ENCODE measurements at places on chromosomes 16 and 17.

GRCh38 chr17:51493206-51493605 is 232.9 kb downstream of the UTP18 start:
- no peak for DNase-seq

DNA sequence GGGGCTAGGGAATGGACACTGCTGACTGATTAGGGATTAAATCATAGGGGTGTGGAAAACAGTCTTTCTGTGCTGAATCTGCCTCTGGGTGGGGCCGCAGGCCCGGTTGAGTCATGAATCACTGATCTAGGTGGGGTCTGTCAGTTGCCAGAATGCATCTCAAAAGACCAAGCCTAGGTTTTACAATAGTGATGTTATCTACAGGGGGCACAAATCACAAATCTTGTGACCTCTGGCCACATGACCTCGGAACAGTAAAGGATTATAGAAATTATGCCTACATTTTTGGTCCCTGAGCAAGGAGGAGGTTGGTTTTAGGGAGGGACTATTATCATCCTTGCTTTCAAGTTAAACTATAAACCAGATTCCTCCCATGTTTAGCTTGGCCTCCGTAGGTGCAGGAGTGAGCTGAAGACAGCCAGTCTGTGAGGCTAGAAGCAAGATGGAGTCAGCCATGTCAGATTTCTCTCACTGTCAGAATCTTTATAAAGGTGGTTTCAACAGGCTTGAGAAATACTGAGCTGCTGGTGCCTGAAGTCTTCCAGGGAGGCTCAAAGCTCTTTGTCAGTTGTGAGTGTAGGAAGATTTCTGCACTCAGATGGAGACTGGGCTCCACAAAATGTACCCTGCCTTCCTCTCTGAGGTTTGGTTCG is 12.9 kb downstream of the GNGT2 start:
- DNase-seq = no peak

GRCh38 chr16:47905771-47906170 is 250.0 kb downstream of the ABCC12 start:
- DNase-seq = no peak

DNA sequence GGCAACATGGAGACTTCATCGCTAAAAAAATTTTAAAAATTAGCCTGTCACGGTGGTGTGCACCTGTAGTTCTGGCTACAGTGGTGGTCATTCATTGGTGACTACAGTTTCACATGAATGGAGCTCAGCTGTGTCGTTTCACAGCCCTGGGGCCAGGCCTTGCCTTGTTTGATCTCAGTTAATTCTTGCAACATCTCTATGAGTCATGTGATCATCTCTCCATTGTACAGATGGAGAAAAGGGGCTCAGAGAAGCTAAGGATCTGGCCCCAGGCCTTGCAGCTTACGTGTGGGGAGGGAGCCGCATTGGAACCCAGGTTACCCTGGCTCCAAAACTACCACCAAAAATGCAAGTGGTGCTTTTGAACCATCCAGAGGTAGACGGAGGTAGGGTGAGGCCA is 49.4 kb downstream of the GDE1 start:
- DNase-seq = no peak

DNA sequence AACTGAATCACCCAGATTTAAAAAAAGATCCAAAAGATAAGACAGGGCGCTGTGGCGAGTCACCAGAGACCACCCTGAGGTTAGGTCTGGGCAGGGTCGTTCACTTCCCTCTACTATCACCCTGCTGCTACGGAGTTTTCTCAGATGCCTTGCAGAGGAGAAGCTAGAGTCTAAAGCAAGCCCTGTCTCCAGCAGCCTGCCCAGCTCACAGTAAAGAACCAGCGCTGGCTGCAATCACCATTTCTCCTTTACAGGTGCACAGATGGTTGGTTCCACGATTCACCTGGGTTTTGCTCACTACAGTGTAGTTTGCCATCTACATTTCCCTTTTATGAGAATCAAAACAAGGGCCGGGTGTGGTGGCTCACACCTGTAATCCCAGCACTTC is 71.3 kb downstream of the SRCIN1 start:
- DNase-seq = no peak

- DNase-seq = no peak
These were observed 10.2 kb upstream of the EIF1 start for GRCh38 chr17:41678411-41678906.

GRCh38 chr17:7058831-7059447 is 15.0 kb upstream of the SLC16A11 start:
- DNase-seq = no peak

- no peak for DNase-seq
These were observed 478.4 kb downstream of the TOX3 start for GRCh38 chr16:52068447-52069074.

DNA sequence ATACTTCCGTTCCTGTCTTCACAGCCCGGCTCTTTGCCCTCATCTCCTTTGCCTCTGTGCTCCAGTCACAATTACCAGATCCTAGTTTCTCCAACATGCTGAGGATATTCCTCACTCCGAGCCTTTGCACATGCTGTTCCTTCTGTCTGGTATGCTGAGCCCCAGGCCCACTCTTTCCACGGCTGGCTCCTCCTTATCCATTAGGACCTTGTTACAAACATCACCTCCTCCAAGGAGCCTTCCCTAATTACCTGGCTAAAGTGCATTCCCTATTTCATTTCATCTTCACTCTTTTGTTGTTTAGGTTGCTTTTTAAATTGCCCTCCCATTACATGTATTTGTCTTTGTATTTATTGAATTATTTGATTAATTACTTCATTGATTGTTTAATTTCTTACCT is 14.9 kb upstream of the ADGRG1 start:
- no peak for DNase-seq

GRCh38 chr16:89406277-89406888 is 84.0 kb downstream of the ANKRD11 start:
- no peak for DNase-seq

DNA sequence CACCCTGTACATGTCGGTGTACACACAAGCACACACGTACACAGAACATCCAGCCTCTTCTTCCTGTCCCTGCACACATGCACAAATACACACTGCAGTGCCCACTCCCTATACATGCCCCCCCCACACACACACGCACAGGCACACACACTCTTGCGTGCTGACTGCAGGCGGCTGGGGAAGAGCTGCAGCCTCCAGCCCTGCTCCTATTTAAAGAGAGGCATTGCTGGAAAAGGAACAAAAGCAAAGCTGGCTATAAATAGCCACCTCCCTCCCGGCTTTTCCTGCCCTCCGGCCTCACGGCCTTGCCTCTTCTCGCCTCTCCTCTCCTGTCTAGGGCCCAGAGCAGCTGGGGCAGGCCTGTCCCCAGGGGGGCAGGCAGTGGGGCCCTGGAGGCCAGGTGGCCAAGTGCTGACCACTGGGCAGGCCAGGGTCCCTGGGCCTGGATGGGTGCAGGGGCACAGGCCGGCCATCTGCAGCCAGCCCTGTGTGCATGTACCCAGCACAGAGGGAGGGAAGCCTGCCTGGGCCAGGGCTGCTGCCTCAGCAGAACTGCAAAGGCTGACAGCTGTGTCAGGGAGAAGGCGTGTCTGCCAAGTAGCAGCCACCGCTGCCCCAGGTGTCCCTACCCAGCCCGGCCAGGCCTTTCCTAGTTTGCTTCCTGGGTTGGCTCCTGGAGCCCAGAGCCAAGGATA is 25.4 kb downstream of the RTN4RL1 start:
- DNase-seq = no peak

DNA sequence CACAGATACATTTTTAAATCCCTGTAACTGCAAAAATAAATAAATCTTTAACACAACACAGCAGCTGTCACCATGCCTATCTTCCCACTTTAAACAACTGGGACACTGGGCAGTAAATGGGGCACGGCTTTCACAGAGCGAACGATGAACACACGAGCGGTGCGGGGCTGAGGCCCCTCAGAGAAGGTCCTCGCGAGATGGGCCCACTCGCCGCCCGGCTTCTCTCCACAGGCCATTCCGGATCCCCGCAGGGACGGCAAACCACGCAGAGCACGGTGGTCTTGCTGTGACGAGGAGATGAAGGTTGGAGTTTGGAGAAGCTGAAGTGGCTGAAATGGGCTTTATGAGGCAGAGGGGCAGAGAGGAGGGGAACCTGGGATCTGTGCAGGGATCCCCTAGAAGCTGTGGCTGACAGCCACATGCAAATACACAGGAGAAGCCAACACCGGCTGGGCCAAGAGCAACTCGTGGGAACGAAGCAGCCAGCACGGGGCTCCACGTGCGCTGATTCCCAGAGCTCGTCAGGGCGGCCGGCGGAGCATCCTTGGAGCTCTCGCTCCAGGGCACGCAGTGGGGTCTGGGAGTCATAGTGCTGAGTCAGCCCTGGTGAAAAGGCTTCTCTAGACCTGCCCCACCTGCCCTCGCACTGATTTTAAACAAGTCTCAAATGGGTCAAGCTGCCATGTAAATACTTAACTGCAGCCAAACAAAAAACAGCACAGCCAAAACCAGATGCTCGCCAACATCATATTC is 31.7 kb downstream of the CCDC57 start:
- no peak for DNase-seq

- no peak for DNase-seq
These were observed 43.6 kb upstream of the MED9 start for GRCh38 chr17:17433000-17433703.

DNA sequence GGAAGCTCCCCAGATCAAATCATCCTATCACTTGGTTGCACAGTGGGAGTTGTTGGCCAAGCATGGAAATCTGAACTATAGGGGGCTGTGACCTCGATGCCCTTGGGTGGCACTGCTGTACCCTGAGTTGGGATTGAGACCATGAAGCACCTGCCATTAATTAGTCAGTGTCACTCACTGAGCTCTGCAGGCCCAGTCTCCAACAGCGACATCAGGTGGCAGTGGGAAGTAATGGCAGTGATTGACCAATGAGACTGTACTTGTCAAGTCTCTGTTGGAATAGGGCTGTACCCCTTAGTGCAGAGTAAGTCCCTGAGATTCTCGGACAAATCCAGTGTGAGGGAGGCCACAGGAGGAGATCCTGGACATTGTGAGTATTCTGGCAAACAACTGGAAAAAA is 118.0 kb upstream of the RPL38 start:
- DNase-seq = no peak

DNA sequence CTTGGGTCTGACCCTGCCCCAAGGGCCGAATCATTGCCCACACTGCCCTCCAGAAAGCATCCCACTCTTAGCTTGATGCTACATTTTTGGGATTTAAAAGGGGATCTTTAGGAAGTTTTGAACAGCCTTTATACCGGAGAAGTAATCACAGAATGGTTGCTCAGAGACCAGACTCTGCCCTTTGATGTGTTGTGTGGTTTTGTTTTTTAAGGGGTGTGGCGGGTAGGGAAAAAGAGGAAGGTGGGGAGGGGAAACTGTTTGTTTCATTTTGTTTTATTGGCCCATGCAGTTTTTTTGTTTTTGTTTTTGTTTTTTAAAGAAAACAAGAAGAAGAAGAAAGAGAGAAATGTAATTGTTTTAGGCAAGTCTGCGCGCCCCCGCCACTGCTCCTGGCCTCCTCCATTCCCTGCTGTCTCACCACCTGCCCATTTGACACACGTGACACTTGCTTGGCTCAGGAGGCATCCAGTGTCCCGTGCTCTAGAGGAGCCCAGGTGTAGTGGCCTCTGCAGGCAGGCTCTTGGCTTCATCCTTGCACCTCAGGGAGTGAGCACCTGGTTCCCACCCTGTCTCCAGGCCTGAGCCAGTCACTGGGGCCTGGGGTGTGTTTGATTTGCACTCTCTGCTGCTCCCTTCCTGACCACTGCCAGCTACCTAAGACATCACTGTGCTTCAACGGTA is 35.7 kb downstream of the GNAO1 start:
- DNase-seq = no peak

- no peak for DNase-seq
These were observed 302.4 kb upstream of the N4BP1 start for GRCh38 chr16:48912360-48912759.

GRCh38 chr17:73551759-73552158 is 92.5 kb downstream of the SDK2 start:
- DNase-seq = no peak

GRCh38 chr16:12576878-12577277 is 226.8 kb downstream of the CPPED1 start:
- no peak for DNase-seq

DNA sequence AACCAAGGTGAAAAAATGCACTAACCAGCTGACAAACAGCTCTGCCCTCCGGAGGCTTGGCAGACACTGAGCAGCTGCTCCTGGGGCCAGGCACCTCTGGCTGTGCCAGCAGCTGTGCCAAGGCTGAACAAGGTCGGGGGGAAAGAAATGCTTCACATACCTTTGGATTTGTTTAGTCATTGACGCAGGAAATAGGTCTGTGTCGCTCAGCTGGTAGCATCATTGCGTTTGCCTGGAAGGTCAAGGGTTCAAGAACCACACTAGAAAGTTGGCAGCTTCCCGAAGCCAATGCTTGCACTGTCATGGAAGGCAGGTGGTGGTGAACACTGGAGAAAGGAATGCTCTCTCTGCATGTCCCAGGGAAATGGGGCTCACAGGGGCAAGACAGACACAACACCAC is 63.5 kb downstream of the PCTP start:
- DNase-seq = no peak

GRCh38 chr17:82867763-82868325 is 28.0 kb upstream of the ZNF750 start:
- no peak for DNase-seq

GRCh38 chr17:9211133-9211765 is 189.9 kb downstream of the NTN1 start:
- DNase-seq = no peak

DNA sequence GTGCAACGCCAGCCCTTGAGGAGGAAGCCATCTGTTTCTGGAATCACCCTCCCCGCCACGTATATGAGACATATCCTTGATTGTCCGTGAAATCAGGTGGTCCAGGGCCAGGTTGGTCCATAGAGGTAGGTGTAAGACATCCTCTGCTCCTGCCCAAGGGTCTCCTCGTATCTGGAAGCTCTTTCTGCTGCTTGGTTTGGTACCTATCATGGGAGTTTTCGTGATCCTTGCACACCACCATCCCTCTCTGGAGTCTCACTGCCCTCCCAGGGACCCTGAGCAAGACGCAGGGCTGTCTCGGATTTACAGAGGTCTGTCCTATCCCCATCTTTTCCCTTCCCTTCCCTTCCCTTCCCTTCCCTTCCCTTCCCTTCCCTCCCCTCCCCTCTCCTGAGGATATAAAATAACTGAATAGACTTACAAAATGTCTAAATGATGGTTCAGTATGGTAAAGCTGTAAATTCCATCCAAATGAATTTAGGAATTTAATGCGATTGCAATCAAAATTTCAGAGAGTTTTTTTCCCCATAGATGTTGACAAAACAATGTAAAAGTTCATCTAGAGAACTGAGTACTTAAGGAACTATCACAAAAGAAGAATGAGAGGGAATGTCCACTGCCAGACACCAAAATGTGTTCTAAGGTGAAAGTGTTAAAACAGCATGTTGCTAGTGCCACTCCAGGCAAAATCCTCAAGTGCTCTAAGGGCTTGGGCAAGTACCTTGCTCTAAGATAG is 2.0 kb upstream of the CCDC42 start:
- DNase-seq = no peak

All from T-helper 2 cell (primary cell).